Stimulated activated CD4-positive, alpha-beta T cell treated with anti-CD3 and anti-CD28 coated beads, Interleukin-4, amount 100 ng/mL, for 1 hour (primary cell): ENCODE measurements at places on chromosomes 13 and 19.
A peak's percentile ranks its signal among the peaks of the same experiment; 100 is the strongest.

GRCh38 chr13:76812206-76812897, 73.9 kb downstream of the KCTD12 start:
- DNase-seq = no peak

DNA sequence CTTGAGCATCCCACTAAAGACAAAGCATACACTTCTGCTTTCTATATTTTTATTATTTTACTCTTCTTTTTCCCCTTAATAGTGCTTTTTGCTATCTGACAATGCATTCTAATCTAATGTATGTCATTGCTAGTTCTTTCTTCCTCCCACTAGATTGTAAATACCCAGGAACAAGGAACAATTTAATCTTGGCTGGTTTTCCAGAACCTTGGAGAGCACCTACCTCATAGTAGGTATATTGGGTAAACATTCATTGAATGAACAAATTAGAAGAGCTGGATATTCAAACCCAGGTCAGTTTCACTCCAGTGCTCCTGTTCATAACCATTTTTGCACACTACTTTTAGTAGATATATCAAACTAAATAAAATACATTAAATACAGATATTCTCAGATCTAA, 1617.6 kb upstream of the SLC10A2 start:
- DNase-seq = no peak

- no peak for DNase-seq
These were observed 96.0 kb downstream of the UBL3 start for GRCh38 chr13:29754473-29754806.

DNA sequence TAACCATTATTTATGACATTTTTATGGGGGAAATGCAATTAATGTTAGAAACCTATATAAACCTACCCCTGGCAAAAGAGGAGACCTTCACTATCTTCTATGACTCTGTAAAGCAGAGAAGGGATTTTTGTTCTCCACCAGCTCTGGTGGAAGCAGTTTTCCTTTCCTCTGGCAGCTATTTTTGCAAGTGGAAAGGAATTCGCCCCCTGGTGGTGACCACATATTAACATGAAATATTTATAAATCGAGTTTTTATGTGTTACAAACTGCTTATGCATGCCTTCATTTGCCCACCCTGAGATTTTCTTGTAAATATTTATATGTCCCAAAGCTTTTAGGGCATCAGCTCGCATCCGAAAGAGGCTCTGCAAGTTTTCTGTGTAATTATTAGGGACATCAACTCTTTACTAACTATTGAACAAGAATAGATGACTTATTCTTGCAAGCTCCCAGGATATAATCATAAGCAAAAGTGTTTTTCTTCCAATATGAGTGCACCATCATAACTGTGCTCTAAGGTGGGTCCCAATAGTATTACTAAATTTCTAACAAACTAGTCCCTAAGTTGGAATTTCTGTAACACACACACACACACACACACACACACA, 62.4 kb downstream of the SERTM1 start:
- DNase-seq = peak; percentile 11

DNA sequence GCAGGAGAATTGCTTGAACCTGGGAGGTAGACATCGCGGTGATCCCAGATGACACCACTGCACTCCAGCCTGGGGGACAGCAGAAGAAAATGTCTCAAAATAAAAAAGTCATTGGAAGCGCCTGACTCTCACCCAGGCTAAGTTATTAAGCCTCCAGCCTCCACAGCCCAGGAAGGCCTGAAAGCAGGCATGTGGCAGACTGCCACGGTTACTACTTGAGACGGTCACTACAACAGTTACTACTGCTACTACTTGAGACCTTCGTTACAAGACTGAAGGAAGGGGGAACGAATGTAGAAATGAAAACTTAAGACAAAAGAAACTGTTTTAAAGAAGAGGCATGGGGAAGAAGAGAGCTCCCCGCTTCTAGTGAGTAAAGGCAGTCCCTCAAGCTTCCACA, 9.6 kb downstream of the PRR22 start:
- DNase-seq = no peak

GRCh38 chr13:113917096-113917495, 53.2 kb upstream of the GAS6 start:
- DNase-seq = no peak

DNA sequence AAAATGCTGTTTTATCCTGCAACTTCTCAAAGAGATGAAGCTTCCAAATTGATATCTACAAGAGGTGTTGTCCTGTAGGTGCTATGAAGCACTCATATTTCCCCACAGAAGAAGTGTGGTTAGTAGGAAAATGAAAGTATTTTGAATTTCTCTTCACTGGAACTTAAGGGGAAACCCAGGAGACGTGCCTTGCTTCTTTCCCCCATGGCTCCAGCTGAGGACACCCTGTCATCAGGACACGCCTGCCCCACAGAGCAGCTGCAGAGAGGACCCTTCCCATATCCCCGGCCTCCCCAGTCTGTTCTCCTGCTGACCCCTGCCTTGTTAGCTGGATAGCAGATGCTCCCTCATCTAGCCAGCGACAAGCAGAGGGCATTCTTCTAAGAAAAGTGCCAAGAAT, 371.3 kb downstream of the COG6 start:
- DNase-seq = peak; percentile 58

GRCh38 chr19:50330365-50331078, 1.3 kb upstream of the KCNC3 start:
- peak; percentile 82 for DNase-seq

GRCh38 chr13:59094181-59094580, 1069.5 kb downstream of the DIAPH3 start:
- DNase-seq = no peak

- DNase-seq = no peak
These were observed 13.5 kb downstream of the ERVV-2 start for GRCh38 chr19:53057904-53058580.

- peak; percentile 15 for DNase-seq
These were observed 32.4 kb downstream of the GJA3 start for GRCh38 chr13:20128459-20128931.

GRCh38 chr13:80399340-80400163, 58.6 kb upstream of the SPRY2 start:
- no peak for DNase-seq

DNA sequence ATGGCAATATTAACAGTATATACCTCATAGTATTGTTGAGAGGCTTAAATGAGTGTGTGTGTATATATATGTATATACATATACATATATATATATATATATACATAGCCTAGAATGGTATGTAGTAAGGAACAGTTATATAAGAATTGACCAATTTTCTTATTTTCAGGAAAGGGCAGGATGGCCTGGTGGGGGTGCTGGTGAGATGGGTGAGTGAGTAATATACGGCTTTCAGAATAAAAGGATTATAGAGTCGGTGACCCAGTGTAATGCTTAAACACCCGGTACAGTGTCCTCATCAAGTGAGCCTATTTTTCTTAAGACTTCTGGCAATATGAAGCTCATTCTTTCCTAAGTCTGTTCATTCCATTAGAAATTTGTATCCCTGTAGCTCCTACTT, 11.7 kb upstream of the FAM216B start:
- no peak for DNase-seq

DNA sequence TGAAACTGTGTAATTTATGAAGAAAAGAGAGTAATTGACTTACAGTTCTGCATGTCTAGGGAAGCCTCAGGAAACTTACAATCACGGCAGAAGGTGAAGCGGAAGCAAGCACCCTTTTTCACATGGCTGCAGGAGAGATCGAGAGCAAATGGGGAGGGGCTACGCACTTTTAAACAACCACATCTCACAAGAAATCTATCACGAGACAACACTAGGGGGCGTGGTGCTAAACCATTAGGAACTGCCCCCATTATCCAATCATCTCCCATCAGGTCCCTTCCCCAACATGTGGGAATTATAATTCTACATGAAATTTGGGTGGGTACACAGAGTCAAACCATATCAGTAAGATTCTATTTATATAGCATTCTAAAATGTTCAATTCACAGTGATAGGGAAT, 114.8 kb upstream of the TRPC4 start:
- no peak for DNase-seq

DNA sequence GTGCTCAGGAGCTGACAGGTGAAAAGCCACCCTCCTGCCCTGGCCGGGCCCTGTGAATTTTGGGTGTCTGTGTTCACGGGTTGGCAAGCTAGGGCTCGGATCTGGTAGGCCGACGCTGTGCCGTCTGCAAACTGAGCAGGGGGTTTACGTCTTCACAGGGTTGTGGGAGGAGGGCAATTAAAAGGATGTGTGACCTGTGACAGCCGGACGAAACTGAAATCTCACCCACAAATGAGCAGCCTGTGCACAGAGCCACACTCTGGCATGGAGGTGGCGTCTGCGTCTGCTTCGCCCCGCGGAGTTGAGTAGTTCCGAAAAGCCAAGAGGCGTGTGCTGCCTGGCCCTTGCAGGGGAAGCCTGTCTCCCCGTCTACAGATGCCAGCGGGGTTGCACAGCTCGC, 117.3 kb downstream of the KDM4B start:
- DNase-seq = no peak

DNA sequence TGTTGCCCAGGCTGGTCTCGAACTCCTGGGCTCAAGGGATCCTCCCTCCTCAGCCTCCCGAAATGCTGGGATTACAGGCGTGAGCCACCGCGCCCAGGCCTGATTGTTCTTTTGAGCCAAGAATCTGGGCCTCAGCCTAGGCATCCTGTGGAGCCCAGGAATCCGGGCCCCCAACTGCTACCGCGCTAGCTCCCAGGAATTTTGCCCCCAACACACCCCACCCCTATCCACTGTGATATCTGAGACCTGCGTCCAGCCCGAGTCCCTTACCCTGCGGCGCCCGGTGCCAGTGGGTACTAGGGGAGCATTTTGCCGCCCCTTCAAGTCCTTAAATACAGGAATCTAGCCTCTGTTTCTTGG, 838 bp upstream of the MYADM start:
- DNase-seq = no peak

- DNase-seq = no peak
These were observed 148.9 kb upstream of the GPR12 start for GRCh38 chr13:26909477-26909876.

DNA sequence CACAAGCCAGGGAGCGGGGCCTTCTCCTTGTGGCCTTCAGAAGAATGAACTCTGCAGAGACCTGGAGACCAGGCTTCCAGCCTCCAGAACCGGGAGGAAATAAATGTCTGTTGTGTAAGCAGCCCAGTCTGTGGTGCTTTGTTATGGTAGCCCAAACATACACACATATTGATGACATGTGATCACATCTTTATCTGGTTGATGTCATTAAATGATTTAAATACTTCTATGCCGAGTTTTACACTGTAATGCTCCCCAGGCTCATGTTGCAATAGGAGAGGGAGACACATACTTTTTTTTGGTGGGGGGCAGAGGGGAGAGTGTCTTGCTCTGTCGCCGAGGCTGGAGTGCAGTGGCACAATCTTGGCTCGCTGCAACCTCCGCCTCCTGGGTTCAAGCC, 188.0 kb upstream of the IRS2 start:
- DNase-seq = no peak

- no peak for DNase-seq
These were observed 24.2 kb downstream of the GADD45B start for GRCh38 chr19:2500156-2500555.

DNA sequence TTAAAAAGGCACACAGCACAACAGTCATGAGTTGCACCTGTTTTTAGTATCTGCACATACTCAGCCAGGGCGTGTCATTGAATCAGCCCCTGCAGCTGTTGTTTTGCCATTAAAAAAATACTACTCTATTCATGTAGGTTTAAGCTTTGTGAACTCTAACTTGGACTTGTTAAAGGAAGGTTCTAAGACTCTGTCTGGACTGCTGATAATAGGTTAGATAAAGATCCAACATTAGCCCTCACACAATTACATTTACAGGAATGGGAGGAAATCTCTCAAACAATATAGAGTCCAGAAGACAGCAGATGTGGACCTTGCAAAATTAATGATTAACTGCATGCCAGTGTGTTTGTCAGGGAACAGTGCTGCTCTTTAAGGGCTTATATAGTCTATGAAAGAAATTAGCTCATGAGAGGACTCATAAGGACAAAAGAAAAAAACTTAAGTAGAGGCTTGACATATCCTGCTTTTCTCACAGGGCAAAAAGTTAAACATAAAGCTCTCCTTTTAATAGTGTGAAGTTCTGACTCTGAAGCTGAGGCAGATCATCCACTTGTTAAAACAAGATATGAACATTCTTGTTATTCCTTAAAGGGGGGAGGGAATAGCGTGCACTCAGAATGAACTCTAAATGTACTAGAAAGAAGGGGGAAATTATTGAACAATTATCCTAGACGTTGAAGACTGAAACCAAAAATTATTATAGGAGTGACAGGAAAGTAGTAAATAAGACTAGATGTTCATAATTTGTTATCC, 243.6 kb downstream of the NDFIP2 start:
- no peak for DNase-seq

GRCh38 chr19:7645656-7646425, 8.9 kb downstream of the STXBP2 start:
- DNase-seq = no peak

DNA sequence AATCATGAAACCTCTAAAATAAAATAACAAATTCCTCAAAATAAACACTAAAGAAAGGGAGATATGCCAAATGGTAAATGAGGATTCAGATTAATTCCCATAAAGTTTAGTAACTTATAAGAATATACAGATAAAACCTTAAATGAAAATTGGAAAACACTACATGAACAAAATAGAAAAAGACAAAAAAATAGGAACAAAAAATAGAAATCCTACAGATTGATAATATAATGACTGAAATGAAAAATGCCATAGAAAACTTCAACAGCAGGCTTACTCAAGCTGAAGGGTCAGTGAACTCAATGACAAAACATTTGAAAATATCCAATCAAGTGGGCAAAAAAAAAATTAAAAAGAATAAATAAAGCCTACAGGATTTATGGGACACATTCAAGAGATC, 1784.8 kb downstream of the PCDH9 start:
- no peak for DNase-seq

- DNase-seq = no peak
These were observed 38.5 kb downstream of the NAXD start for GRCh38 chr13:110653851-110654250.

- no peak for DNase-seq
These were observed 53.9 kb downstream of the C13orf46 start for GRCh38 chr13:113919761-113920559.

GRCh38 chr19:18421371-18421959, 2.3 kb downstream of the SSBP4 start:
- no peak for DNase-seq
